Skin of body (tissue), 3 donors: ENCODE measurements at places on chromosomes 2 and 18. TPM values are rescaled to one million over a fixed set of nuclear protein-coding genes. Genes with fewer than 3 reads are reported as not detected.

- no peak for DNase-seq
These were observed 86.9 kb upstream of the EML6 start for GRCh38 chr2:54636415-54637139.

- no peak for DNase-seq
These were observed 77.8 kb downstream of the MALT1 start for GRCh38 chr18:58748899-58749595.

- DNase-seq = no peak
These were observed 3.2 kb downstream of the PTPRN start for GRCh38 chr2:219306047-219306446.

The TGFA gene
- total RNA-seq = 21.8 TPM

GRCh38 chr2:12556762-12557161, 160.0 kb upstream of the TRIB2 start:
- no peak for DNase-seq

GRCh38 chr18:52069201-52069600, 270.8 kb upstream of the DCC start:
- DNase-seq = no peak

DNA sequence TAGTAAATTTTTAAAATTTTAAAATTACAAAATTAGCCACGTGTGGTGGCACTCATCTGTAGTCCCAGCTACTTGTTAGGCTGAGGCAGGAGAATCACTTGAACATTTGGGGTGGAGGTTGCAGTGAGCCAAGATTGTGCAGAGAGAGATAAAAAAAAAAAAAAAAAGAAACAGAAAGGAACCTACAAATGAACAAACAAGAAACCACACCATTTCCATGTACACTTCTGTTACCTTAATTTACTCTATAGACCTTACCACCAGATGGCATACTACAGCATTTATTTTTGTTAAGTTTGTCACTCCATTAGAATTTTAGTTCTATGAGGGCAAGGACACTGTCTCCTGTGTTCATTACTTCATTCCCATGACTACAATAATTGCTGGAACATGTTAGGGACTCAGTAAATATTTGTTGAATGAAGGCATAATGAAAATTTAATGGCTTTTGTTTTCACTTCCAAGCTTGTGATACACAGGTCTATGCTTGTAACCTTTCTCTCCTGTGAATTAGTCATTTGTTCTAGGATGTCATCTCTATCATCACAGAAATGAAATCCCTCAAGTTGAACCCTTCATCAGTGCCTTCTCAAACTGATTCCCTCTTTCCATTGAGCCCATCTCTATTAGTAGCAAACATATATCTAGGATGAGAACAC, 76.0 kb downstream of the ARHGAP15 start:
- no peak for DNase-seq
